ENCODE measurements at places on chromosomes 6 and 20.

- DNase-seq, result no peak
Measured at GRCh38 chr6:16450285-16450684, 211.9 kb downstream of the GMPR start.

- DNase-seq, result no peak
Measured at GRCh38 chr6:39933669-39934130, 562 bp downstream of the MOCS1 start.

DNA sequence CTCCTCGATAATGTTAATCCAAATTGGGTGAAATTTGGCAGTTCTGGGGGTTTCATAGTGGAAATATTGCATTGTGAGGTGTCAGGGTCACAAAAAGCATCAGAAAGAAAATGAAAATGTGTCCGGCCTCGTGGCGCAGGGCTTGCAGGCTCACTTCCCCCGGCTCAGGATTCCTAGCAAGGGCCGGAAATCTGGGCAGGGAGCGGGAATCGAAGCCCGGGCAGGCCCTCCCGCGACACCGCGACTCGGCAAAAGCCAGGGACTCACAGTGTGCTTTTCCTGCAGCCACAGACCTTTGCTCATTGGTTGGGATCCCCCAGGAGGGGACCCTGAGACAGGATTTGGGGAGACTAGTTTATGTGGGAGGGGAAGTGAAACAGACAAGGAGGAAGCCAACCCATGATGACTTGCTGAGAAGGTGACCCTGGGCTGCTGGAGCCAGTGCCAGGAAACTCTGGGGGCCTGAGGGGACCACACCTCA lies 847 bp upstream of the CD93 start:
- peak; percentile 88 for DNase-seq

DNA sequence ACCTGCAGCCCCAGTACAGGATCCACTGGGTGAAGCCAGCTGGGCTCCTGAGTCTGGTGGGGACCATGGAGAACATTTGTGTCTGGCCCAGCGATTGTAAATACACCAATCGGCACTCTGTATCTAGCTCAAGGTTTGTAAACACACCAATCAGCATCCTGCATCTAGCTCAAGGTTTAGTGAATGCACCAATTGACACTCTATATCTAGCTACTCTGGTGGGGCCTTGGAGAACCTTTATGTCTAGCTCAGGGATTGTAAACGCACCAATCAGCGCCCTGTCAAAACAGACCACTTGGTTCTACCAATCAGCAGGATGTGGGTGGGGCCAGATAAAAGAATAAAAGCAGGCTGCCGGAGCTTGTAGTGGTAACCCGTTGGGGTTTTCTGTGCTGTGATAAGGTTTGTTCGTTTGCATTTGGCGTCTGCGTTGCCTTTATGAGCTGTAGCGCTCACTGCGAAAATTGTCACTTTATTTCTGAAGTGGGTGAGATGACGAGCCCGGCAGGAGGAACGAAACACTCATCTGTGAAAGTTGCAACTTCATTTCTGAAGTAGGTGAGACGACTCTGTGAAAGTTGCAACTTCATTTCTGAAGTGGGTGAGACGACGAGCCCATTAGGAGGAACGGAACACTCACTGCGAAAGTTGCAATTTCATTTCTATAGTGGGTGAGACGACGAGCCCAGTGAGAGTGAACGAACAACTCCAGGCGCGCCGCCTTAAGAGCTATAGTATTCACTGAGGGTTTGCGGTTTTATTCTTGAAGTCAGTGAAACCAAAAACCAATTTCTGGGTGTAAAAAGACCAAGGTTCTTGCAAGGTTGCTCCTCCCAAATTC lies 31.1 kb downstream of the SERPINB6 start:
- no peak for DNase-seq

DNA sequence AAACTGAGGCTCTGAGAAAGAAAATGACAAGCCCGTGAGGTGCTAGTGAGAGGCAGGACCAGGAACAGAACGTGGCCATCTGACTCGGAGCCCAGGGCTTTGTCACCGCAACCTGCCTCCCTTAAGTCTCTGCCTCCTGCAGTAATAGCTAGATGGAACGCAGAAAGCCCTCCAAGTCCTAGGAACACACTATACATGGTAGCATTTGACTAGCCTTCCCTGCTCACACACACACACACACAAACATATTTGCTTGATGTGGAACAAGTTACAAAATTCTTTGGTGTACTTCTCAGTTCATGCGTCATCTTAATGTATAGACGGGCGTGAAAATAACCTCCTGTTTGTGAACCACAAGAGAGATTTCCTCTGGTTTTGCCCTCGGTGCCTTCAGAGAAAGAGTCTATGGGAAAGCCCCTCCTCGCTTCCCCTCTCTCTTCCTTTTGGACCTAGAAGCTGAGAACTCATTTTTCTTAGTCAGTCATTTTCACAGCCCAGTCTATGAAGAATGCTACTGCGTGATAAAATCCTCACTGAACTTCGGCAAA lies 38.8 kb downstream of the C6orf52 start:
- no peak for DNase-seq

DNA sequence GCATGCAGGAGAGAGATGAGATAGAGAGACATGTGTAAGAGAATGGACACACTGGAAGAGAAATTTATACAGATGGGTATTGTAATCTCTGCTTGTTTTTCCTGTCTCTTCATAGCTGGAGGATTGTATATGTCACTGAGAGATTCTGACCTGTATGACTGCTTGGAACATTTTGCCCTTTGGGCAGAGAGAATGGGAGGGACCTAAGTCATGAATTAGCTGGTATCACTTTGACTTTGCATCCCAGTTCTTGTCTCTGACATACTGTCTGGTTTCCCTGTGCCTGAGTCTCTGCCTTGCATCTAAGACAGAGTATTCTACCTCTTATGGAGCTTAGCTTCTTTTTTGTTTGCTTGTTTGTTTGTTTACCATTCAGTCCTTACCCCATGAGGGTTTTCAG lies 37.0 kb upstream of the ASCC3 start:
- no peak for DNase-seq

- DNase-seq, result no peak
Measured at GRCh38 chr6:80477591-80477990, 371.1 kb downstream of the BCKDHB start.

DNA sequence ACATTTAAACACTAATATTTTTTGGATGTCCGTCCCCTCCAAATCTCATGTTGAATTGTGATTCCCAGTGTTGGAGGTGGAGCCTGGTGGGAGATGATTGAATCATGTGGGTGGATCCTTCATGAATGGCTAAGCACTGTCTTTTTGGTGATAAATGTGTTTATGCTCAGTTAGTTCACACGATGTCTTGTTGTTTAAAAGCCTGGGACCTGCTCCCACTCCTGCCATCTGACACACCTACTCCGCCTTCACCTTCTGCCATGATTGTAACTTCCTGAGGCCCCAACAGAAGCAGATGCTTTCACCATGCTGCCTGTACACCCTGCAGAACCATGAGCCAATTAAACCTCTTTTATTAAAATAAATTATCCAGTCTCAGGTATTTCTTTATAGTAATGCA lies 114.7 kb downstream of the TNFAIP3 start:
- DNase-seq, result no peak

DNA sequence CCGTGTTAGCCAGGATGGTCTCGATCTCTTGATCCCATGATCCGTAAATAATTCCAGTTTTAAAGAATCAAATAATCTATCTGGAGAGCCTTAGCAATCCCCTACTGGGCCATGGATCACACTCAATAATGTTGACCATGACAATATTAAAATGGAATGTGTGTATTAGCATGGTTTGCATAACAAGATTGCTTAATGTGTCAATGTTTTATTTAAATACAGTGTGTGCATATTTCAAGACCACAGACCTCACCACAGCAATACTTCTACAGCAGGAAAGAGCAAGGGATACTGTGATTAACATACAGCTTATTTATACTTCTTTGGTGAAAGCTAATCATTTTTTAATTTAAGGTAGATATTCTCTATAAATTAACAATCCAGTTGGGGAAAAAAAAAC lies 470.4 kb downstream of the TFAP2B start:
- no peak for DNase-seq

DNA sequence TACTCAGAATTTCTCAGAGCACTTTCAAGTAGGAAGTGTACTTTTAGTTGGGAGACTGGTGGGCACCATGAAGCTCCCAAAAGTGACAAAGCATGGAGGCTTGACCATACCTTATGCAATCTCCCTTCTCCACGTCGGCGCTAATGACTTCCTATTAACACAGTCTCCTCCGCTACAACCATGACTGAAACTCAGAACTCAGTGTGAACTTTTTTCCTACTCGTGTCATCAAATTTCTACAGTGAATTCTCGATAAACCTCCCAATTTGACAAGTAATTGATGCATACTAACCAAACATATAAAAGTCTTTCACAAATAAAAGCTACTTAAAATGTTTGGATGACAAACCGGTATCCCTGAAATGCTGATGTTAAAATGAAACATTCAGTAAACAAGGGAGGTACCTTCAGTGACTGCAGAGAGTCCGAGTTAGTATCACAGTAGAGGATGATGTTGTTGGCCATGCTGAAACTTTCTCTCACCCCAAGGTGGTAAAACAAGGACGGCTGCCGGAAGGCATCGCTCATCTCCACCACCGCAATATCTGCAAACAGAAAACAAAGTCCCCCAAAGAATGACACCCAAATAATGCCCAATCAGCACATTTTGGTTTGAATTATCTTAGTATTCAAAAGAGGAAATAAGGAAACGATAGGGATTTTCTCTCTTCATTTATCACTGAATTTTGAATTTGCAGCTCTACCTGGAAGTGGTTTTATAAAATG lies 72.1 kb downstream of the MAP3K5 start:
- DNase-seq, result no peak

GRCh38 chr6:52180787-52181558 lies 5.2 kb upstream of the IL17A start:
- no peak for DNase-seq

DNA sequence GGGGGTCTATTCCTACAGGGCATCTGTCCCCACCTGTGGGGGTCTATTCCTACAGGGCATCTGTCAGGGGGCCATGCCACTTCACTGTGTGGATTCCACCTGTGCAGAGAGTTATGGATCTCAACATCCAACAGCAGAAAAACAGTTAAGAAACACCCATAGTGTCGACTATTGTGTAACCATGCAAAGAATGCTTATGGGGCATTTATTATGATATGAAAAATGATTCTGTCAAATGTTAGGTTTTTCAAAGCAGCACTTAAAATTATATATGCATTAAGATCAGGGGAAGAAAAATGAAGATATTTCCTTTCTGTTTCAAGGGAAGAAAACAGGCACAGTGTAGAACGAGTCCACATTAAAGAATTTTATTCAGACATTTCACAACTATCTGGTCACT lies 2.9 kb downstream of the GPR31 start:
- no peak for DNase-seq

DNA sequence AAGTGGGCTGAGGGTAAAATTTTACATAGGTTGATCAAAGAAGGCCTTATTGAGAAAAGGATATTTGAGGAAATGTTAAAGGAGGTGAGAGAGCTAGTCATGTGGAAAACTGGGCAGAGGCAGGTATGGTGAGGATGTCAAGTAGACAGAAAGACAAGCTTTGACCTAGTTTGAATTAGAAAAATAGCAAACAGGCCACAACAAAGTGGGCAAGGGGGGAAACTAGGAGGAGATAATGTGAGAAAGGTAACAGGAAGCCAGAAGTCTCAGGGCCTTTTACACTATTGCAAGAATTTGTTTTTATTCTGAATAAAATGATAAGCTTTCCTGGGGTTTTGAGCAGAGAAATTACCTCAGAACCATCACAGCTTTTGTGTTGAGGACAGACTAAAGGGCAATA lies 115.7 kb downstream of the RWDD2A start:
- no peak for DNase-seq

DNA sequence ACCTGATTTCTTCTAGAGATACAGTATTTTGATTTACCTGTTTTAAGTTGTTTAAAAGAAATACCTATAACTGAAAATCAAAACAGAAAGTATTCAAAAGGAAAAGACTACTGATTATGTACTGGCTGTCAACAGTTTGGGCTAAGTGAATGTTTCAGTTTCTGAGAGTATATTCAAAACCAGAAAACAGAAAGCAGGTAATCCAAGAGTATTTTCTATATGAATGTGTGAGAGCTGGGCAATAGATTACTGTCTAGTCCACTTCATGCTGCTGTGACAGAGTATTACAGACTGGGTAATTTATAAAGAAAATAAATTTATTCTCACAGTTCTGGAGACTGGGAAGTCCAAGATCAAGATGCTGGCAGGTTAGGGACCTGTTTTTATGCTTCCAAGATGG lies 261.0 kb downstream of the ARHGAP18 start:
- no peak for DNase-seq

GRCh38 chr6:52858416-52858815 lies 17.8 kb upstream of the GSTA5 start:
- no peak for DNase-seq

DNA sequence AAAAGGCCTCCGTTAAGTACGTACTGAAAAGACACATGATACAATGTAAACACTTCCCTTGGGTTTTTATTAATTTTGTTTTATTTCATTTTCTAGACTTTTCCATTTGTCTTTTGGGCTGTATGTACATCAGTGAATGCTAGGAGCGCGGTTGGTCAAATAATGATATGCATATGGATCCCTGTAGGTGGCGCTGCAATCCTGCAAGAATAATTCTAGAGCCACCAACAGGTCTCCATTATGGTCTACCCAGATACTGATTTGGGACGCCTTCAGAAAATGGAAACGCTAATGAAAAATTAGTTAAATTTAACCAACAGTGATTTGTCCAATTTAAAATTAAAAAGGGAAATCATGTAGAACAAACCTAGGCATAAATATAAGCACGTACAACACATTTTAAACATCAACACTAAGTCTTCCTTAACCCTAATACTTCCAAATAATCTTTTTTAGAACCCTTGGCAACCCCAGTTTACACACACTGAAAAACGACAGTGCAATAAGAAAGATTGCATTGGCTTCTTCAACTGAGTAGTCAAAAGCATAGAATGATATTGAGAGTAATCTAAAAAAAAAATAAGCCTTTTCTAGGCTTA lies 433.5 kb downstream of the RFPL4B start:
- DNase-seq, result peak; percentile 73

- no peak for DNase-seq
Measured at GRCh38 chr6:143135325-143135724, 74.6 kb downstream of the AIG1 start.

DNA sequence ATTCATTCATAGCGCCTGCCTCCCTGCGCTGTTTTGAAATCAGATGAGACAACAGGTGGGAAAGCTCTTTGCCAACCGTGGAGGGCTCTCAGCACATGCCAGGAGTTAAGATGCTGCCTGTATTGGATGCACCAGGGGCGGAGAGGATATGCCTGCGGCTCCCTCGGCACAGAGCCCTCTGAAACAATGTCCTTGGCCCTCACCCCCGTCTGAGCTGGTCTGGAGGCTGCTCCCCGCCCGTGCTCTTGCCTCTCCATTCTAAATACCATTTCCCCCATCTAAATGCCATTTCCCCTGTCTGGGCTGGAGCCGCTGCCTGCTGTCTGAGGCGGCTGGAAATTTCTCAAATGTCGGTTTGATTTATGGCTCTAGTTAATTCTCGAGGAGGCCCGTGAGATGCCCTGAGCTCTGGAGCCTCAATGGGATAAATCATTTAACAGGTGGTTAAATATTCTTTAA lies 50.8 kb upstream of the MLN start:
- DNase-seq, result no peak

- DNase-seq, result peak; percentile 74
Measured at GRCh38 chr20:49595811-49596561, 28.0 kb upstream of the PTGIS start.
